ENCODE measurements at places on chromosomes 2 and 18.

- DNase-seq = no peak
Observed at GRCh38 chr2:231966886-231967285, 5.4 kb downstream of the DIS3L2 start.

DNA sequence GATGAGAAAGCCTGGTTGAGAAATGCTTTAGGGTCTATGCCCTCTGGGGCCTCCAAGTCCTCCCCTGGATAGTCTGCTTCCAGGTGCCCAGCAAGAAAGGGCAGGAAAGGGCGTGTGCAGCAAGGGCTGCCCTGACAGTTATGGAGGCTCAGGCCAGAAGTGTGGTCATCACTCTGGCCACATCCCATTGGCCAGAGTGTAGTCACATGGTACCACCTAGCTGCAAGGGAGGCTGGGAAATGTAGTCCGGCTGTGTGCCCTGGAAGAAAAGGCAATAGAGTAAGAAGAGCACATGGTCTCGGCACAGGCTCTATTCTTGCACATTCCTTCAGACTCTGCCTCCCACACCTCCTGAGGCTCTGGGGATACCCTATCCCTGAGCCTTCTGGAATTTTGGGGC, 35.7 kb downstream of the ODC1 start:
- peak; percentile 66 for DNase-seq

DNA sequence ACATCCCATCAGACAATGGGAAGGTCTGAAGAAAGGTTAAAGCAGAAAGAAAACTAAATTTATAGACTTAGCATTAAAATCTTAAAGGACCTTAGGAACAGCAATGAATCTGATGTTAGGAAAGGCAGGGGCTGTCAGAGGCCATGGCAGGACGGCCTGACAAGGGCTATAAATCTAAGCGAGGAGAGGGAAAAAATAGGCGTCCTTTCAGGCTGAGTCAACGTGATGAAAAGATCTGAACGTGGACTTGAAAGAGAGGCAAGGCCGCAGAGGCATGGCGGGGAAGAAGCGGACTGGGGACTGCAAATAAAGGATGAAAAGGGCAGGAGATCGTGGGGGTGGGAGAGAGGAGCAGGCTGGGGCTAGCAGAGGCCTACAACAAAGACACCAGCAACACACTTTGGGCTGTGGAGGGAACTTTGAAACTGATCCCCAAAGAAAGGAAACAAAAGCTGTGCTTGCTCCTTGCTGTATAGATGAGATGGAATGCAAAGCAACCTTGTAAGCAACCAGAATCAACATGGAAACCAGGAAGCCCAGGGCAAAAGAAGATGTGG, 145.6 kb downstream of the NRP2 start:
- DNase-seq = no peak

- peak; percentile 2 for DNase-seq
Observed at GRCh38 chr2:148021886-148022285, 995 bp downstream of the MBD5 start.

- DNase-seq = peak; percentile 30
Observed at GRCh38 chr2:240956171-240956934, 42.1 kb upstream of the SNED1 start.

DNA sequence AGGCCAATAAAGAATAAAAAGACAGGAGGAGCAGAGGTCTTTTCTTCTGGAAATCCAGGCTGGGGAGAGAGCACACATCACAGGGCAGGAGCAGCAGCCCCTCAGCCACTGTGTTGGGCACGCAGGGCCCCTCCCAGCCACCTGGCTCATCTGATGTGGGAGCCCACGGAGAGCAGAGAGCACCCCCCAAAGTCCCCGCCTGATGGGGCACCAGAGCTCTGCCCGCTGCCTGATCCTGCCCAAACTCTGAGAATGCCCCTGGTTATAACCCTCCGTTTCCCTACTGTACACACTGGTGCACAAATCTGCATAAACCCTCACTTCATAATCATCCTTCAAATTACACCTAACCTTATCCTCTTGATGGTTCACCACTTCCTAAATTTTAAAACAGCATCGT, 111.3 kb downstream of the HDAC4 start:
- no peak for DNase-seq

- peak; percentile 14 for DNase-seq
Observed at GRCh38 chr2:55224761-55225261, 7.3 kb downstream of the CLHC1 start.

DNA sequence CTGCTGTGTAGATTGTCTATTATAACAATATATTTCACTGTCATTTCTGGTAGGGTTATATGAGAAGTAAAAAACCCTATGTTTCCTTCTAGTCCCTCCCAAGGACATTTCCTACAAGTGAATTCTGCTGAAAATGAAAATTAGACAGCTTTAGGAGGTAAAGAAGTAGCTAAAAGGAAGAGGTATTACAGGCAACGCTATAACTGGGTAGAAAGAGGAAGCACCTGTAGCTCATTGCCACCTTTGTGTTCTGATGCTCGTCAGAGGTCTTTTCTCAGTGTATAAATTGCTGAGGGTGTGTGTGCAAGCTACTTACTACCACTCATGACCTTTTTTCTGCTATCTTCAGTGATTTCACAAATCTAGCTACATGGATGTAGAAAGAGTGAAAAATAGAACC, 1.4 kb downstream of the DNAJC10 start:
- DNase-seq = peak; percentile 12
